Type B pancreatic cell (in vitro differentiated cells): ENCODE measurements at places on chromosomes 1 and 21.

GRCh38 chr1:153536671-153537375 is 1.0 kb upstream of the S100A6 start:
- no peak for DNase-seq

- DNase-seq = no peak
Measured at GRCh38 chr21:37389456-37389855, 22.9 kb downstream of the DYRK1A start.

- no peak for DNase-seq
Measured at GRCh38 chr1:221699577-221699976, 42.3 kb downstream of the DUSP10 start.

DNA sequence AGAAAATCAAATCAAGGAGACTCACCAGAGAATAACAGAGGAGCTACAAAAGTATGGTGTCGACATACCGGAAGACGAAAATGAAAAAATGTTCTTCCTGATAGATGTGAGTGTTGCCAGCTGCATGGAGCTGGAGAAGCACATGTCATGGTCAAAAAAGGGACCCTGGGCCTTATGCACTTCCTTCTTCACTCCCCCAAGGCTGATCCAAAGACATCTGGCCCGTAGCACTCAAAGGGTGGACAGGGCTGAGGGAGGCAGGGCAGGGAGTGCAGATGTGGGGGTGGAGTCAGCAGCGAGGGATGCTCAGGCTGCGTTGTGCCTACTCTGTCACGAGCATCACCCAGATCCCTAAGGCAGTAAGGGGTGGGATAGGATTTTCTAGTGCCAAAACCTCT is 19.4 kb downstream of the MX1 start:
- no peak for DNase-seq

DNA sequence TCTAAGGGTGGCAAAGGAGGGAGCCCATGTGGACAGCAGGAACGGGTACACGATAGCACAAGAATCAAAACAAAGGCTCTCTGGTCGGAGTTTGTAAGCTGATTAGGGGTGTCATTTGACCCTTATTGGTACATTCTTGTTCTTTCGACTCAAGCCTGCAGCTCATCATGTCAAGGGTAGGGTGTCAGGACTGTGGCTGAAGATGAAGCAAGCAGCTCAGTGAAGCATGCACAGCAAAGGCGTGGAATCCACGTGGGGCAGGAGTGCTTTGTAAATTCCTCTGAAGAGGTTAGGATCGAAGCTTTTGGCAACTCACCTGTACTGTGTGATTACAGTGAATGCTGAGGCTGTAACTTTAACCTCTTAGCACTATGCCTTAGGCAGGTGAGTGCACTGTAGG is 4.7 kb upstream of the ABCB10 start:
- no peak for DNase-seq

DNA sequence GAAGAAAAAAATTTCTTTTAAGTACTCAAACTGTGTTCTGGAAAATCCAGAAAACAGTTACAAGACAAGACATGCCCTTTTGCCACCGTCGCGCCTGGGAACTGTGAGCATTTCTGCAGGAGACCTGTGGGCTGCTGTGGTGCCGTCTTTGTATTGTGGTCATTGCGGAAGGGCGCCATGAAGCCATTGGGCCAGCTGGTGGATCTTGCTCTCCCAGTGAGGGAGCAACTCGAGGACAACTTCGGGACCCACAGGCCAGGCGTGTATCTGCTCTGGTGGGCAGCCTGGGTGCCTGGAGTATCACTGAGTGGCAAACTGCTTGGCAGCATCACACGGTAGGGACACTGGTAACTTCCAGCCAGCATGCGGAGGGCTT is 3.8 kb upstream of the THEMIS2 start:
- DNase-seq = no peak

GRCh38 chr1:205922806-205923205 is 20.4 kb downstream of the SLC26A9 start:
- peak; percentile 18 for DNase-seq

GRCh38 chr21:36700295-36700970 is 1.5 kb downstream of the SIM2 start:
- no peak for DNase-seq

- DNase-seq = no peak
Measured at GRCh38 chr1:106233511-106233910, 823.0 kb upstream of the PRMT6 start.
